ENCODE measurements at places on chromosomes 5 and 9.

DNA sequence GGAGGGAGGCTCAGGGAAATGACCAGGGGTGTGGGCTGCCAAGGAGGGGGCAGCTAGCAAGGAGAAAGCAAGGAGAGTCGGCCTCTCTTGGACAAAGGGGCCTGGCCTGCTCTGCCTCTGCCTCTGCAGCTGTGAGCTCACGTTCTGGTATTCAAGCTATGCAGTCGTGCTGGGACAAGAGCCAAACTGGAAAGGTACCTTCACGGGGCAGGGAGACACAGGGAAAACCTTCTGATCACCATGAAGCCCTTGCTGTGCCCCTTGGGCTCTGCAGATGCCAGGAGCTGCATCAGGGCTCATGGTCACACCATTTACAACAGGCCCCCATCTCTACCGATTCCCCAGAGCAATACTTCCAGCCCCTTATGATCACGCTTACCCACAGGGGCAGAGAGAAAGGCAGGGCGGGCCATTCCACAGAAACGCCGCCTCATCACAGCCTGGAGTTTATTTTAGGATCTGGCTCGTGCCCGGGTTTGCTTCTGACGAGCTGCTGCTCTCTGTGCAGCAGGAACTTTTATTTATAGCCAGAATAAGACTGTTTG is 63.2 kb downstream of the PRRT1B start:
- no peak for DNase-seq

- DNase-seq, result no peak
These were observed 215.6 kb downstream of the SYK start for GRCh38 chr9:91017245-91017644.

GRCh38 chr9:123679330-123679987 is 250.5 kb downstream of the DENND1A start:
- DNase-seq, result no peak

- DNase-seq, result no peak
These were observed 10.2 kb downstream of the ZNF169 start for GRCh38 chr9:94269264-94269663.

DNA sequence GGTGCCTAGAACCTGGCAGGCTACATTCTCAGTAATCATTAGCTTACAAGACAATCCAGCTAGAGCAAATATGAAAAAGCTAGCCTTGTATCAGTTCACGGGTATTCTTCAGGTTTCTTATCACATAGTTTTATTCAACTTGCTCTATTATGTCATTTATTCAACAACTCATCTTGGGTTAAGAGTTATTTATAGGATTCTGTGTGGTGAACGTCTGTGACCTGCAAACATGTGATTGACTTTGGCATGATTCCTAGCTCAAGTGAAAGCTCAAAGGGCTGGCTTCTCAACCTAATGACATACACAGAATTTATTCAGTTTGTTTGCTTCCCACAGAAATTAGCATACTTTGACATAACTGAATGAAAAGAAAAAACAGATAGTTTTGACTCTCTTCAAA is 173.1 kb downstream of the PLPPR1 start:
- no peak for DNase-seq

DNA sequence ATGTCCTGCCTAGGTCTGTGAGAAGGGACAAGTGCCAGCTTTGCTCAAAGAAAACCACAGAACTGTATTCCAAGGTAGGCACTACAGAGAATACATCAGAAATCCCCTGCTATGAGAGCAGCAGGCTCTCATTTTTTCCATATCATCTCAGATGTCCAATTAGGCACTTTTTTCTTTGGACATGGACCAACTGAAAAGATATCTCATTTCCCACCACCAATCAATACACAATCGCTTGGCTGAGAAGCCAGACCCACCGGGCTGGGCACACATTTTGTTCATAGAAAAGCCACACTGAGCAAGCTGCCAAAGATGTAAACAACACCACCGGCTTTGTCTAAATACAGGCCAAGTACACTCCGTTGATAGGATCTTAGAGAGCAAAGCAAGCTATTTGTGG is 25.9 kb downstream of the STOM start:
- no peak for DNase-seq

GRCh38 chr9:121658166-121658565 is 6.7 kb downstream of the DAB2IP start:
- DNase-seq, result no peak

DNA sequence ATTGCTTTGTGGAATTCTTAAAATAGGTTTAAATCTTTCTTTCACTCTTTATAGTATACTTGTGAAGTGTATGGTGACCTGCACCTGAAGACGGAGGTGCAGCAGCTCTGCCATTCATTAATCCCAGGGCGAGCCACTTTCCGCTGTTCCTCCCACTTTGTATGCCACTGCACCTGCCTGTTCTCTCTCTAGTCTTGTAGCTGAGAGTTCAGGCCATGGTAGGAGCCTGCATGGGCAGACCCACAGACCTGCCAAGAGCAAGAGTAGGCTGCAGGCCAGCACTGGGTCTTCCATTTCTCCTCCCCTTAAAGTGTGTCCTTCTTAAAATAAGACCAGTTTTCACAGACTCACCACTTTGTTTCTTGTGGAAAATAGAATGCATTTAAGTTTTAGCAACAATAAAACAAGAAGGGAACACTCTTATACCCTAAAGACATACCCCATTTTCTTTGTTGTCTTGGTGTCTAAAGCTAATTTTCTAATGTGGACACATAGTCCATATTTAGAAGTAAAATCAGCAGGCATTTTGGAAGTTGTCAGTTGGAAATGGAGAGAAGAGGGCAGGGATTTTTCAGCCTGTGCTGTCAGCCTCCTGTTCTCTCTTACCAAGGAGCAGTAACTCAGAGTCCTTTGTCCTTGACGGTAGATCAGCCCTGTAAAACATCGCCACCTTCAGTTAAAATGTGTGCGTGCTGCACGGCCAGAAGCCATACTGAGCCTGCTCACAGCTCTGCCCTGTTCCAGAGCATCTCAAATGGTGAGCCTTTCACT is 103.2 kb downstream of the SNCAIP start:
- no peak for DNase-seq

- no peak for DNase-seq
These were observed 151.8 kb upstream of the ADRA1B start for GRCh38 chr5:159764283-159765134.

DNA sequence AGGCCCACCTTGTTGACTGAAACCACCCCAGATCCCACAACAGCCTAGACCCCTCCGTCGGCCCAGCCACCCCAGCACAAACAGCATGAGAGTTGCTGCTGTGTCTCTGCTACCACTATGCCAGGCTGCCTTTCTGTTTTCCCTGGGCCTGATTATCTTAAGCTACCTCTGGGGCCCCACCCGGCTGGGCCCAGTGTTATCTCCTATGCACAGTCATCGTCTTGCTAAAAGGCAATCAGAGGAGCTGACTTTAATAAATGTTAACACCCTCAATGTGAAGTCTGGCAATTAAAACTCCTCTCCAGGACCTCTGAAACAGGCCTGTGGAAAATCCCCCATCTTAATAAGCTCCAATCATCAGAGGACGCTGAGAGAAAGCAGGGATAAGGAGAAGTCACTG is 144.9 kb downstream of the FAM114A2 start:
- no peak for DNase-seq

DNA sequence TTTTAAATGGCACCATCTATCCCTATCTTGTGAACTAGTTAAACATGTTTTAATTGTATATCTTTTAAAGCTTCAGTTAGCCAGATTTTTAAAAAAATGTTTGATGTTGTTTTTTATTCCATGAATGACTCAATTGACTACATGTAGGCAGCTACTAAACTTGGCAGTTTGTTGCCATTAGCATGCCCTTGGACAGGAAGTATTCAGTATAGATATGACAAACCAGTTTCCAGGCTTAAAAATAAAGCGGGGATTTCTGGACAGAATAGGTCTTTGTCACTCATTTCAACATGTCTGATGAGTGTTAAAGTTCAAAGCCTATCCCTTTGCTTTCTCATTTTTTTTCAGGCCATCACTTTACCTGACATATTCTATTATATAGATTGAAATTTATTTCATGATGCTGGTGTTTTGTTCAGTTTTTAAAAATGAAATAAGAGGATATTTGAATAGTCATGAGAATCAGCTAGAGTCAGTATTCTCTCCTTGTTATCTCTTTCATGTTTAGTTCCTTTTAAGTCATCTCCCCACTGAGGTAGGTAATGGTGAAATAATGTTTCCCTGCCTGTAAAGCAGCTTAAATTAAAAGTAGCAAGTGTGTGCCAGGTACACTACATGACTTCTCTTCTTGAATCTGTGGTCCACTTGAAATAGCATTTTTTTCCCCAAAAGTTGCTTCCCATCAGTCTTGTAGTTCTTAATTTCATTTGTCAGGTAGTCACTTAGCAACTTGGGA is 11.9 kb downstream of the TNFAIP8 start:
- no peak for DNase-seq

DNA sequence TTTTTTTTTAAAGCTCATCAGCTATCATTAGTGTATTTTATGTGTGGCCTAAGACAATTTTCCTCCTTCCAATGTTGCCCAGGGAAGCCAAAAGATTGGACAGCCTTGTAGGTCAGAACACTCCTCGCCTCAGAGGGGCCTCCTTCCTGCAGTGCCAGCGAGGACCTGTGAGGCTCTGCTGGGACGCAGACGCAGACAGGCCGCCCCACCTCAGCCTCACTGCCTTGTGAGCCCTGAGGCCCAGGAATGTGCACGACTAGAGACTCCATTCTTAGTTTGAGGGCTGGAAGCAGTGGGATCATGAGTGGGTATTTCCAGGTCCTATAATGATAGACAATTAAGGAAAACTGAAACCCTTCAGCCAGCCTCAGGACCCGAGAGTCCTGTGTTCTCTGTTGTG is 85.4 kb downstream of the PJA2 start:
- no peak for DNase-seq

DNA sequence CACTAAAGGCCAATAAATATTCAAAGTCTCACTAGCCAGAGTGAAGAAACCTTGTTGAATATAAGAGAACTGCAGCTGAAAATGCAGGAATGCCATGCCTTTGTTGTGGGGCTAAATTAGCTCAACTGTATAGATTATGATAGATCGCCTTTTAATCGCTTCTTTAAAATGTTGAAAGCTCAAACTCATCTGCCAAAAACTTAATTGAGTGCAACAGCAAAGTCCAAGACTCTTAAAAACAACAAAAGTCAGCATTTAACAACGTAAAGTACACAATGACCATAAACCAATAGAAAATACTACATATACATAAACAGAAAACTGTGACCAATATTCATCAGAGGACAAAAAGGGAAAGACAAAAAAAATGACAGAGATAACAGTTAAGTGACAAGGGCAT is 585.0 kb upstream of the CDH6 start:
- DNase-seq, result no peak
